Central memory CD4-positive, alpha-beta T cell (primary cell): ENCODE measurements at places on chromosomes 12 and 14.
A peak's percentile ranks its signal among the peaks of the same experiment; 100 is the strongest.

DNA sequence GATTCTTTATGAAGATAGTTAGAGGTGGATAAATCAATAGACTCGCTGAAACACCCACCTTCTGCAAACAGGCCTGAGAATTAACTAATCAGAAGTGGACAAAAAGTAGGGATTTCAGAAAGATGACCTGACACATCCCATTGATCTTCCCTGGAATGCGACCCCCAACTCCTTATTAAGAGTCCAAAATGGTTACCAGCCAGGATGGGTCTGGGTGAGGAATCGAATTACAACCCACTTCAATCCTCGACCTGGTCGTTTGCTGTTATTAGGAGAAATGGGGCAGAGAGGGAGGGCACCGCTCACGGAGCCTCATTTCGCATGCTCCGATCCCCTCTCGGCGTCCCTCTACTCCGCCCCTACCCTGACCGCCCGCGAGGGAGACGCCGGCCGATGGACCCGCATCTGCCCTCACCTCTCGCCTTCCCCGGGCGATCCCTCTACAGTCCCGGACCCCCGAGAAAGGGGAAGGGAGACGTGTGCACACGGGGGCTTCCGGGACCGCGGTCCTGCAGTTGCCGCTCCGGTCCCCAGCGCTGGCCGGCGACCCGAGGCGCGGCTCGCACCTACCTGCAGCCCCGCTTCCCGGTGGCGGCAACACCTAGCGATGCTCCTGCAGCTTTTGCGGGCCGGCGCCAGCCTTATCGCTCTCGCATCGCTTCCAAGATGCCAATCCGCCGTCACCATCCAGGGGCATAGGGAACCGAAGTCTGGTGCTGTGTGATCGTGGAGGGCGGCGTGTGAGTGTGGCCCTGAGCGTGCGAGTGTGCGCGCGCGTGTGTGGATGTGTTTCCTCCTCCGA is 69.3 kb upstream of the USP15 start:
- peak; percentile 6 for DNase-seq

DNA sequence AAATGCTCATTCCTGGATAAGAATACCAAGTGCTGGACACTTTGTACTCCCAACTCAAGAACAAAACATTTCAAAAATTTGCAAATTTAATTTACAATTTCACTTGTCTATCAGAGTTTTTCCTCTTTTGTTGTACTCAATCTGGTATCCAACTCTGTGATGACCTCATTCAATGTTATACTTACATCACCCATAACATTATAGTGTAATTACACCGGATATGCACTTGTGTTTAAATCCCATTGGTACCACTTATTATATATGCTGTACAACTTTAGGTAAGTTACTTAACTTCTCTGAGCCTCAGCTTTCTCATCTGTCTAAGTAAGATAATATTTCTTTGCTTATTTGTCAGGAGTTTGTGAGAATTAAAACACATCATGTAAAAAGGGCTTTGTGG is 76.6 kb upstream of the KCNJ8 start:
- no peak for DNase-seq

GRCh38 chr14:34465069-34465859 is 3.2 kb upstream of the SPTSSA start:
- no peak for DNase-seq

DNA sequence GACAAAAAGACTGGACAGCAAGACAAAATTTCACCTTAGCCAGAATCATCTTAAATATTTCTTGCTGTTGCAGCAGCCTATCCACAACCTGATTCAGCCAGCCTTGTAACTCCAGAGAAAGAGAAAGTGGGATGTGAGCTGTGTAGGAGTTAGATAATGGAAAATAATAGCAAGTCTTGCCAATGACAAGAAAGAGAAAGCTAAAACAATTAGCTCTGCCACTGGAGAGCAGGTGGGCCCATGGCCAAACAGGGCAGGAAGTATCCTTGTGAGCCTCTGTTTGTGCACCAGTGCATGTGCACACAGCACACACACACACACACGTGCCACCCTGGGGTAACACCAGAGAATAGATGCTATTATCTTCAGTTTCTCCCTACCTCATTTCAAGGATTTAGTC is 106.0 kb upstream of the CCDC196 start:
- DNase-seq: no peak

DNA sequence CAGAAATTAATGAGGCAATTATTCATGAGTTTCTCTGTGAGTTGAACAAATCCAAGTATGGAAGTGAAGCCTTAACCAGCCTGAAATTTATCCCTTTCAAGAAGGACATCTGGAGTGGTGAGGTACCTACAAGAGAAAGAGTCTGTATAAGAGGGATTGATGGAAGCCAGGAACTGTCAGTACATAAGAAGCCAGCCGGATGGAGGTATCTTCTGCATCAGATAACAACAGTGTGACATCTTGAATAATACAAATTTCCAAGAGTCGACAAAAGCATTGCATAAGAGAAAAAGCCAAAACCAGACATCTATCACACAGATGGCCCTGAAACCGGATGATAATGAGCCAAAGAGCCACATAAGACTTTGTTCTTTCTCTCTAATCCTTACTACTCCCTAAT is 781.2 kb downstream of the FLRT2 start:
- DNase-seq: no peak
